Hindlimb muscle (tissue), 1 donor: ENCODE measurements at places on chromosomes 5 and 9.

DNA sequence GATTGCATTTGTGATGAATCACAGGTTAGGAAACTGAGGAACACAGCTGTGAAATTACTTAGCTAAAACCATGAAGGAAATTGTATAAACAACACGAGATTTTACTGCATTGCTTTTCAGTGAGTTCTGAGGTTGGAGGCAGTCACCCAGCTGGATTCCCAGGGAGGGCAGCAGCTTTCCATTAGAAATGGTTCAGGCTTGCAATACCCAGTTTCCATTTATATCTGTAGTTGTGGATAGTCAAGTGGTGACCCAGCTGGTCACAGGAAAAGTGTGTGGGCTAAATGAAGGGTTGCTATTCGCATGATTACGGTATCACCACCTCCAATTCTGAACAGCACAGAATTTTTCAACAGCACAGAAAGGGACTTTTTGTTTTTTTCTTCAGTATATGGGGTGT, 34.3 kb upstream of the SPATA31D4 start:
- no peak for DNase-seq

GRCh38 chr5:29547236-29547865, 1646.1 kb upstream of the CDH6 start:
- DNase-seq, result no peak

- no peak for DNase-seq
These were observed 69.8 kb downstream of the MAPKAP1 start for GRCh38 chr9:125637241-125637640.

DNA sequence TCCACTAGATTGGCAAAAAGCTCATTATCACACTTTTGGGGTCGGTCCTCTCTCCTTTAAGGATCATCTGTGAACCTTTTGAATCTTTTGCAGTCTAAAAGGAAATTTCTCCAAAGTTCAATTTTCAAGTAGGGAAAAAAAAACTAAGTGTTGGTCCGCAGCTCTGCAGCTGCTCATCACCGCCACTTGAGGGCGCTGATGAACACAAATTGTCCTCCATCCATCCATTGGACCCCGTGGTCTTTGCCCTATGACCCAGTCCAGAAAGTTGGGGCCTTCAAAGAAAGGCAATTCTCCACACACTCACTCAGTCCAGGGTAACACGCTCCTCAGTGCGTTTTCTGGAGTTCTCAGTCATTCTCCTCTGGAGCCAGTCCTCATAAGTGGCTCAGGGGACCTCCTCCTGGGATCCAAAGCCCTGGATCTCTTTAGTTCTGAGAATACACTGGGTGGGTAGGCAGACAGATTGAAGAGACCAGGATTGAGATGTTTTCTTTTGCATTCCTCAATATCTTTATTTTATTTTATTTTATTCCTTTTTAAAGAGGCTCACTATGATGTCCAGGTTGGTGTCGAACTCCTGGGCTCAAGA, 63.6 kb upstream of the SLC28A3 start:
- DNase-seq, result no peak

DNA sequence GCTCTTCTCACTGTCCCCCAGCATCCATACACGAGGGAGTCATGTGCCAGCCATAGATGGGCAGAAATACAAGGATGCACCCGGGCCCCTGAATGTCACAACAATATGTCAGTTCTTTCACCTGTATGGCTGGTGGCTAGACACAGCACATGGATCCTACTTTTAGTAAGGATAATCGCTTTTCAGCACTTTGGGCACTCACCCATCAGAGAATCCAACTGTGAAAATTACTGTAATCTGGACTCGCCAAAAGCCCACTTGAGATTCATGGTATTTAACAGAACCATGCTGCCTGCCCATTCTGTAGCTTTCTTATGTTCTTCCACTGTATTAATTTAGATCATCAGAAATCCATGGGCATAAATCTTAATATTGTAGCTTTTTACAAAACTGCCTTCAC, 124.8 kb downstream of the FRMD3 start:
- DNase-seq, result no peak

DNA sequence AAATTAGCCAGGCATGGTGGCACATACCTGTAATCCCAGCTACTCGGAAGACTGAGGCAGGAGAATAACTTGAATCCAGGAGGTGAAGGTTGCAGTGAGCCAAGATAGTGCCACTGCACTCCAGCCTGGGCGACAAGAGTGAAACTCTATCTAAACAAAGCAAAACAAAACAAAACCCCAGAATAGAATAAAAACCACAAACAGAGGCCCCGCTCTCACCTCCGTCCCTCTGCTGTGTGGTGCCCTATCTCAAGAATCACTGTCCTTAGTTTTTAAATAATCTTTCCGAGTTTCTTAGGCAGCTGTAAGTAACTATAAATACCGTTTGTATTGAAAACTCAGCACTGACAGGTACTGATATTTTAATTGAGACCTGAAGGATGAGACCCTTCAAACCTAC, 42.7 kb upstream of the IER5L start:
- no peak for DNase-seq

- no peak for DNase-seq
These were observed 28.3 kb downstream of the LRSAM1 start for GRCh38 chr9:127479507-127480081.
